ENCODE measurements at places on chromosomes 7 and 10. TPM values are rescaled to one million over a fixed set of nuclear protein-coding genes. Genes with fewer than 3 reads are reported as not detected.

SLC26A5 gene
- total RNA-seq = not detected

DNA sequence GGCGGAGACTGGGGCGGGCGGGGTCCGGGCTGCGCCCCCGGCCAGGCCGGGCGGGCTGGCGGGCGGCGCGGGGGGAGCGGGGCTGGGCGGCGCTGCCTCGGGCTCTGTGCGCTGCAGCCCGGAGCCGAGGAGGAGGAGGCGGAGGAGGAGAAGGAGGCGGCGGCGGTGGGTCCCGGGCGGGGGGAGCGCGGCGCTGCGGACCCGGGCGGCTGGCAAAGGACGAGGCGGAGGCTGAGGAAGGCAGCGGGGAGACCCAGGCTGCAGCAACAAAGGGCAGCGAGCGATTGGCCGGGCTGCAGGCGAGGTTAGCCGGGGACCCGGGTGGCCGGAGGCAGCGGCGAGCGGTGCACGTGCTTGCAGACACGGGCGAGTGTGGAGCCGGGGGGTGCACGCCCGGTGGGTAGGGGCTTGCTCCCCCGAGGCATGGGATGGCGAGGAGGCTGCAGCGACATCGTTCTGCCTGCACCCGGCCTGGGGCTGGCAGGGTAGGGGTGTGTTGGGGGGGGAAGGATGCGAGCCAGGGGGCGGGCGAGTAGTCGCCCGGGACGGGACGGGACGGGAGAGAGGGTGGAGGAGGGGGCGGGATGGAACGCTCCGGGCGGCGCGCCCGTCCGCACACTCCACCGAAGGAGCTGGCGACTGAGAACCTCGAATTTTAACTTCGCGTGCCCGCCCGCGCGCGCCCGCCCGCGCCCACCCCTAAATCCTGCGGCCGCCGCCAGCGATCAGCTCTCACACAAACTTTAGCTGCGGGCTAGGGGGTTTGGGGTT is 844 bp upstream of the KAT6B start:
- peak; percentile 64 for DNase-seq

GRCh38 chr7:51310131-51310583 is 6.5 kb downstream of the COBL start:
- DNase-seq = no peak

GRCh38 chr7:98870807-98871491 is 1.1 kb upstream of the TMEM130 start:
- DNase-seq = no peak

CCL24 gene
- 1.2 TPM for total RNA-seq
